ENCODE measurements at places on chromosomes 7 and 10.

DNA sequence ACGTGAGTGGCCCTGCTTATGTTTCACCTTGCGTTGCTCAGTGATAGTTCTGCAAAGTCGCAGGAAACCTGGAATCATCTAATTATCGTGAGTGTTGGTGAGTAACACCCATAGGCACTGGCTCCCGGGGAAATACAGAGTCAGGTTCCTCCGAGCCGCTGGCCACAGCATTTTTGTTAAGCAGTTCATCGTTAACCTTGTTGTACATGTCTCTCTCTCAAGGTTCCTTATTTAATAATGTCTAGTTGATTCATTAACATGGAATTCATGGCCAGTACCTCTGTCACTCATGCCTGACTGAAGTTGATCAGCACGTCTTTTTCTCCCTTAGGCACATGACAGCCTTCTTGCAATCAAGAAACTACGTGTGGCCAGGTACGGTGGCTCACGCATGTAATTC is 3.1 kb upstream of the ZFAND2A start:
- no peak for DNase-seq

GRCh38 chr7:104074529-104074928 is 85.1 kb upstream of the RELN start:
- no peak for DNase-seq

GRCh38 chr7:64873155-64873500 is 29.9 kb upstream of the ZNF273 start:
- DNase-seq: no peak

GRCh38 chr7:23106057-23106822 is 655 bp downstream of the KLHL7 start:
- peak; percentile 79 for DNase-seq

- DNase-seq: no peak
Measured at GRCh38 chr10:127314797-127315196, 118.4 kb upstream of the INSYN2A start.

DNA sequence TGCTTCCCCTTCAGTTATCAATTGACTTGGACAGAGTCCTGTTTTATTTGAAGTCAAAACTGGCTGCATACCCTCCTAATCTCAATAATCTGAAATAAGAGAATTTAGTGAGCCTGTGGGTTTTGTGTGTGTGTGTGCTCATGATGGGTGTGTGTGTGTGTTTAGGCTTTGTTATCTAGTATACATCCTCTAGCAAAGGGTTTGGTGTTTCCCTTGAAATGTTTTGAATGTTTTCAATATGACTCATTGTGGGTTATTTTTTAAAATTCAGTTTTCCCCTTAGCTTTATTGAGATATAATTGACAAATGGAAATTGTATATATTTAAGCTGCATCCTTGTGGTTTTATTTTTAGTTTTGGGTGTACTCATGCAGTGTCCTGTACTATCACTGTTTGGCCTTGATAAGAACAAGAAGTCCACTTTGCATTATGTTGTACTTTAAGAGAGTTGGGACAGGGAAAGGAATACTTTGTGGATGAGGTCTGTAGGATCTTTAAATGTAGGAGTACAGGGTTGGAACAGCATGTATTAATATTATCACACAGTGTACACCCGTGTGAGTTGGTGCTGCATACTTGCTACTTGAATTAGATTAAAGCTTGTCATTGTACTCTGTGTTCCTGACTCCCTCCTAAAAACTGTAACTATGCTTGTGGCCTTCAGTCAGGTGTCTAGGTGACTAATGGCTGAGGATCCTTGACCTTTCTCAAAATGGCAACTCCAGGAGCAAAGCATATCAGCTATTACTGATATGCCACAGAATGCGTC is 58.3 kb downstream of the VCL start:
- DNase-seq: peak; percentile 66

- no peak for DNase-seq
Measured at GRCh38 chr10:12512332-12513002, 163.1 kb downstream of the CAMK1D start.

DNA sequence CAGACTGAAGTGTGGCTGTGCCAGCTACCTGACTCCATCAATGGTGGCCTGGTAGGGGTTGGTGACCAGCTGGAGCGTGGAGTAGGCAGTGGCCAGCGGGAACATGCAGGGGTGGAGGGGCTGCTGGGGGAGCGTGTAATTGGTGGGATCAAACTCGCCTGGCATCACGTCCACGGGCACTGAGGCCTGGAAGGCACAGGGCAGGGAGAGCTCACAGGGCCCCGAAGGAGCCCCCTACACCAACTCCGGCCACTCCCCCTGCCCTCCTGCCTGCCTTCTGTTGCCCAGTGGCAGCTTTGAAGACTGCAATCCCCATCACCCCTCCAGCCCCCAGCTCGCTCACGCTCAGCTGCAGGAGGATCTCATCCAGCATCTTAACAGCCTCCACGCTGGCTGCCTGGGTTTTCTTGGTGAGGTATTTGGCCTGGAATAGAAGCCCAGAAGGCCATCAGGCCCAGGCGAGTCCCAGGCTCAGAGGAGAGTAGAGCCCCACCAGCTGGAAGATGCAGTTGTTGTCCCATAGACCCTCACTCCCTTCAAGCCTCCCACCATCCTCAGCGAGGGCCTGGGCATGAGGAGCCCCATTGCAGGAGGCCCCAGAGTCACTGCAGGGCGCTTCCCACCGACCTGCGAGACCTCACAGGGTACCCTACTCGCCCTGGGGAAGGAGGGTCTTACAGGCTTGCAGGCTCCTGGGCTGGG is 7.1 kb downstream of the POLD2 start:
- DNase-seq: no peak

GRCh38 chr7:105131033-105131656 is 117.1 kb downstream of the KMT2E start:
- no peak for DNase-seq

GRCh38 chr7:102122026-102122425 is 164.6 kb upstream of the SH2B2 start:
- peak; percentile 67 for DNase-seq

- no peak for DNase-seq
Measured at GRCh38 chr10:116216676-116217075, 56.3 kb downstream of the GFRA1 start.

GRCh38 chr10:102583435-102584417 is 60.6 kb upstream of the TRIM8 start:
- DNase-seq: peak; percentile 97

DNA sequence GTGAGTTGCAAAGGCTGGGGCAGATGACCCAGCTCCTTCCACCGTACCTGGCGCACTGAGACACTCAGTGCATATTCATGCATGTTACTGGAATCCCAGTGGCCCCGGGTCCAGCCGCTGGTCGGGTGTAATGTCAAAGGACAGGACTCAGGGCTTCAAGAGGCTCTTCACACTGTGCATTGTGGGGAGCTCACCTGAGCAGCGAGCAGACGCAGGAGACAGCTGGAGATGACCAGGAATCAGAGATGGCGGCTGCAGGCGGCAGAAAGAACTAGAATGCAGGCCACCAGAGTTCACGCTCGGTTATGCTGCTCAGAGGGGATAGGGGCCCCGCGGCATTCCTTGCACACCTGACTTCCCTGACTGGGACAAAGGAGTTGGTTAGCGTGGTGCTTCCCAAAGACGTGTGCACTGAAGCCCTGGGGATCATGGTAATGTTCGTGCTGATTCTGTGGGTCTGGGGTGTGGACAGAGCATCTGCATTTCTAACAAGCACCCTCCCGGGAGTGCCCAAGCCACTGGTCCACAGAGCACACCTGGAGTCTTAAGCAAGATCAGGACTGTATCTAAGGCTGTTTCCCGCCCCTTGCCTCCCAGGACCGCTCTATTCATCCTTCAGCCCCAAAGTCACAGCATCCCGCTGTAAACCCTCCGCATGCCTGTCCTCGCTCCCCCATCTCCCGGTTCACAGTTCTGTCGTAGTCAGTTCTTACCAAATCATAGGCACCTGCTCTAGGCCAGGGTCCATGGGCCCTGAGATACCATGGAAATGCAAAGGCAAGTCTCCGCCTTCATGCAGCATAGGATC is 71.0 kb downstream of the MKI67 start:
- DNase-seq: no peak

DNA sequence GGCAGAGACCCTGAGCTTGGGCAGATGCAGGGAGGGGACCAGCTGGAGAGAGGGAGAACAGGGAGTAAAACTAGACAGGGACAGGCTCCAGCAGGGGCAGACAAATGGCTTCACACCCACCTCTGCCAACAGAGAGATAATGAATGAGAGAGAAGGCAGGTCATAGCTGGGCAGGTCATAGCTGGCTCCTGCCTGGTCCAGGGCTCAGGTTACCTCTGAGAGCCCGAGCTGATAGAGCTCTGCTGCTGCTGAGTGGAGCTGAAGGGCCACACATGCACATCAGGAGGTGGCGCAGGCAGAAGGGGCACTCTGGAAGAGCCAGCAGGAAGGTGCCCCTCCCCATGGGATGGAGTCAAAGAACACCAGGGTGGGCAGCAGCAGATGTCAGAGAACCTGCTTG is 154.2 kb downstream of the GFRA1 start:
- DNase-seq: no peak

DNA sequence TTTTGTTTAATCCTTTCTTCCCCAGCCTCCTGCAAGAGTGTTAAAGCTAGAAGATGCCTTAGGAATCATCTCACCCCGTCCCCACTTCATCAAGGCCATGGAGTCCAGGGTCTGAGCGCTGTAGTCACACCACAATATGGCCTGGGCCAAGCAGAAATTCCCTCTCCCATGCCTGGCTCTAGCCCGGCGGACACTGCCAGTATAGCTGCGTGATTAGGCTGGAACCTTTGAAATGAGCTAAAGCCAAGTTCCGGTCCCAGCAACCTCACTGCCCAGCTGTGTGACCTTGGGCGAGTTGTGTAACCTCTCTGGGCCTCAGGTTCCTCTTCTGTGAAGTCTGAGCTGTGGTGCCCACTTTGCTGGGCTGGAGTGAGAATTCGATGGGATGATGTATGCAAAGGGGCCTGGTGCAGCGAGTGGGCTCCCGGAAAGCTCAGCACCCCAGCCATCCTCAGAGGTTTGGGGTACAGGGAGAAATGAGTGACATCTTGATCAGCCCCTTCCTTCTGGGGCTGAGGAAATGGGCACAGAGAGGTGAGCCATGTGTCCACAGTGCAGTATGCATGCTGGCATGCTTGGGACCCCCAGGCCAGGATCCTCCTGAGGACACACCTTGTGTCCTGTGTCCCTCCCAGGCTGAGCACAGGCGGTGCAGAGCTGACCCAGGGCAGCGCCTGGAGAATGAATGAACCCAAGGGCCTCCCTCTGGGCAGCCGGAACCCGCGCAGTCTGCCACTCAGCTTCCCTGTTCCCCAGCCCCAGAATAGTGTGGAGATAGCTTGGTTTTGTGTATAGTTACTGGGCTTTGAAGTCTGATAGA is 118.6 kb downstream of the ZMIZ1 start:
- DNase-seq: no peak

GRCh38 chr10:11288302-11288701 is 270.6 kb downstream of the CELF2 start:
- DNase-seq: no peak

- no peak for DNase-seq
Measured at GRCh38 chr10:86207226-86207625, 159.4 kb downstream of the GRID1 start.

DNA sequence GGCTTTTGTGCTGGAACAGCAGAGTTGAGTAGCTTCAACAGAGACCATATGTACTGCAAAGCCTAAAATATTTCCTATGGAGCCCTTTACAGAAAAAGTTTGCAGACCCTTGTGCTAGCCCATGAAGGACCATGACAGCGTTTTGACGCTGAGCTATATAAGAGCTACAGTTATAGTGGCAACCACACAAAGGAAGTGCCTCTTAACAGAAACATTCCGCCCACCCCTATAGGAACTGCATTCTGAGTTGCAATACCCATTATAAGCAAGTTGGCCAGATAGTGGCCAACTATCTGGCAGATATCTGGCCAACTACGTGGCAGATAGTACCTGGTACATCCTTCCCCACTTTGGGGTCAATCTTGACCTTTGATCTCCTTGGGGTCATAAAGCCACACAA is 47.5 kb upstream of the DMBT1 start:
- DNase-seq: no peak

- no peak for DNase-seq
Measured at GRCh38 chr7:4147926-4148620, 534.0 kb upstream of the FOXK1 start.

GRCh38 chr7:148723846-148724245 is 25.1 kb downstream of the CUL1 start:
- no peak for DNase-seq

GRCh38 chr10:66811211-66811610 is 114.6 kb upstream of the LRRTM3 start:
- peak; percentile 8 for DNase-seq

GRCh38 chr10:86821388-86821999 is 65.1 kb downstream of the BMPR1A start:
- no peak for DNase-seq

- no peak for DNase-seq
Measured at GRCh38 chr10:120599200-120599724, 142.2 kb downstream of the PLPP4 start.

- DNase-seq: no peak
Measured at GRCh38 chr7:9978106-9979064, 995.3 kb upstream of the PHF14 start.

DNA sequence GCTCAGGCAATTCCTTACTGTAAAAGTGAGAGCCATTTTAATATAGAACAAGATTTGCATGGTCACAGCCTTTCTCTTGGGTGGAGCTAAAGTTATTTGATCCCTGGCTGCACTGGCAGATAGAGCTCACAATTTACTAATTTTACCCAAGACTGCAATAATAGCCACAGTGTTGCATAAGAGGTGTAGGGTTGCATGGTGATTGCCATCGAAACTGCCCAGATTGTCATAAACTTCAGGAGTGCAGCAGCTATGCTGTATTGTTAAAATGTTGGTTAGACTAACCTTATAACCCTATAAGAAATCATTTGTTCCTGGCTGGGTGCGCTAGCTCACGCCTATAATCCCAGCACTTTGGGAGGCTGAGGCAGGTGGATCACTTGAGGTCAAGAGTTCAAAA is 50.0 kb downstream of the VCL start:
- peak; percentile 92 for DNase-seq

DNA sequence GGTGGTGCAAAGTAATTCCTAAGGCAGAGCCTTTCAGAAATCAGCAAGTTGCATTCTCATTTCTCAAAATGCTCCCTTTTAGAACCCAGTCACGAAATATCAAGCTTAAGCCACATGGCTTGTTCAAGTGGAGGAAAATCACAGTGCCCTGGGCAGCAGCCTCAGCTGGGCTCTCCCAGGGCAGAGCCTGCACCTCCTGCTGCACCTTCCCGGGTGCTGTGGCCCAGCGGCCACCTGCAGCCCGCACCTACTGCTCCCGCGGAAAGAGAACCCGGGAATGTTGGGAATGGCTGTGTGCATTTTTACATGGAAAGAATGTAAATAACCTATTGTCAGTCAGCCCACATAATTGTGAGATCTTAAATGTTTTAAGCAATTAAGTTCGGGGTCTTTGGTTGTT is 396.5 kb upstream of the VSTM2A start:
- DNase-seq: no peak

GRCh38 chr10:11017570-11018431 is at the start of gene CELF2:
CELF2 (plus strand) TSS chr10:11017872; CDS start chr10:11018090, 218 bp downstream.
- DNase-seq: peak; percentile 18

DNA sequence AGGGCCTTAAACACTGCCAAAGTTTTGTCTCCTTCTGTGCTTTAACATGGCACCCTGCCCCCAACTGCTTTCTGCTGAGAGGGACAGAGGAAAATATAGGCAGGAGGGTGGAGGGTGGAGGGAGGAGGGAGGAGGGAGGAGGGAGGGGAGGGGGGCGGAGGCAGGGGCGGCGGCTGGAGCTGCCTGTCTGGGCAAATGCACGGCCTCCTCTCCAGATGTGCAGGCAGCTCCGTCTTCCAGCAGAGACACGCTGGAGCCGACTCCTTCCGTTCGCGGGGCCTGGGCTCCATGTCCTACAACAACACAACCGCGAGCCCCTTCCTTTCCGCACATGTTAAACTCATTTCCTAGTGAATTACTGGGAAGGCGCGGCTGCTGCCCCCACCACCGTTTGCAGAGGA is 14.2 kb downstream of the EBF3 start:
- DNase-seq: peak; percentile 77

- no peak for DNase-seq
Measured at GRCh38 chr10:9848981-9849380, 1168.7 kb upstream of the CELF2 start.
